ENCODE measurements at places on chromosomes 13 and 19.

- no peak for DNase-seq
Measured at GRCh38 chr13:98129059-98129746, 13.7 kb upstream of the FARP1 start.

- DNase-seq = no peak
Measured at GRCh38 chr19:2058570-2059421, 7.8 kb upstream of the MKNK2 start.

GRCh38 chr19:29489172-29489951 is 36.4 kb upstream of the VSTM2B start:
- no peak for DNase-seq

GRCh38 chr13:74575729-74576125 is 441.5 kb upstream of the KLF12 start:
- no peak for DNase-seq

DNA sequence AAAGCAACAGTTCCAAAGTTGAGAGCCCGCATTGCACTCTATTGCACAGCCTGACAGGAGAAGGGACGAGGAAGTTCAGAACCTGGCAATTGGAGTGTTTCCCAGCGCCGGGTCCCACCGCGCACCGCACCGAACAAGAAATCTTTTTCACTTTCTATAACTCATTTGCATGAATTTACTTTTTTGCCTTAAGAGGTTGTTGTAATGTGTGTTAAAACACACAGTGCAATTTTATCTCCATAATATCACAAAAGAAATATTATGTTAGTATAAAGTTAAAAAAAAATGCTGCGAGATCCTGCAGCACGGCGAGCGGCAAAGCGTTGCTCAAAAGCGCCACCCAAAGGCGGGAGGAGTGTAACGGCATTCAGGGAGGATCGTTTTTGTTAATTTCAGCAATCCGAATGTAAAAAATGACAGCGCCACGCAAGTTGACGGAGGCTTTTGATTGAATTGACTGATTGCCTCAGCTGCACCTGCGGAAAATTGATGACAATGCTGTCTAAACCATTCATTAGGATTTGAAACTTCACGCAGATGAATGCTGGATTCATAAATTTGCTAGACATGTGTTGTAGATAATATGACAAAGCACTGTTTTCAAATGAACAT is 303.6 kb upstream of the ZNF507 start:
- peak; percentile 36 for DNase-seq

DNA sequence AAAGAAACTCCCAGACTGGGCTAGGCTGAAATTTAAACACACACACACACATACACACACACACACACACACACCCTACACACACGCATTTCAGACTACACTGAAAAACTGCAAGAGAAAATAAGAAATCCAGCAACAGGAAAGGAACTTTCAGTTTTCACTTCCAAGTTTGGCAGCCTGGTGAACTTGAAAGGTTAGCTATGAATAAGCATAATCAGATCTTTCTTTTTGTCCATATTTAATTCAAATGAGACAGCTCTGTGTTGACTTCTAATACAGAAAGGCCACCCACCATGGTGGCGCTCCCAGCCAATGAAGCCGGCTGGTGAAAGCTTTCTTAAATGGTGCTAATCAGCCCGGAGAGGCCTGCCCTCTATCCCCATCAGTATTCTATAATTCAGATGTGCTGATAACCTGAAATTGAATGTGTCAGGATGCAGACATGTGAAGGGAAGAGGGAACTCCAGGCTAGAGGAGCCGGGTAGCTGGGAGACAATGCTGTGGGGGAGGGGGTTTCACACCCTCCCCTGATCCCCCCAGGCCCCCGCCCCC is 108.3 kb upstream of the ZNF536 start:
- no peak for DNase-seq

- no peak for DNase-seq
Measured at GRCh38 chr13:71874458-71874857, 7.5 kb upstream of the DACH1 start.

DNA sequence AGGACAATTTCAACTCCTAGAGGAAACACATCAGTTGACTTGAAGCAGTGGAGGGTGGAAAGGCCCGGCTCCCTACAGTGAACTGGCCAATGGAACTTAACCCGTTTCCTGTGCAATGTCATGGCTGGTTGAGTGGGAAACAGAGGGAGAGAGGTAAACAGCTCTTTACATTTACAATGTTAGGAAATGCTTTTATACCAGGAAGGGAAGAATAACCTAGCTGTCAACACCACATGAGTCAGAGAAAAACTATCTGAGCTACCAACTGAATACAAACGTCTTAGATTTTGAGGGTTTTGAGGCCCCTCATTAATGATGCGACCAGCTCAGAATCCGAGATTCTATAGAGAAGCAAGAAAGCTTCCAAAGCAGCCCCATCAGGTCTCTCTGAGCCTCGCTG is 36.7 kb downstream of the CARD8 start:
- no peak for DNase-seq

GRCh38 chr19:7887408-7888144 is 734 bp upstream of the LRRC8E start:
- DNase-seq = no peak

DNA sequence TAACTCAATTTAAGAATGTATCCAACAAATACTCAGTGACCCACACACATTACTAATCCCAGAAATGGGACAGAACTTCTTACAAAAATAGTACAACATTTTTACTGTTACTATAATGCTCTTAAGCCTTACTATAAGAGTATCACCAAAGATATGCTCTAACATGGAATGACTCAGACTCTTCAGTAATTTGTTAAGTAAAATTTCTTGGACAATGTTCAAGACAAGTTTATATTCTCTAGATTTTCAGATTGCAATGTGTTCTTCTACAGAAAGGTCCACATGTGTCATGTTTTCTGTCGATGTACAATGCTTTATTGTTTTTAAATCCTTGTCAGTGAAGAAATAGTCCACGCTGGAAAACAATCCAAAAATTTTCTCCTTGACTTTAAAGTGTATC is 66.3 kb upstream of the RFXAP start:
- no peak for DNase-seq

DNA sequence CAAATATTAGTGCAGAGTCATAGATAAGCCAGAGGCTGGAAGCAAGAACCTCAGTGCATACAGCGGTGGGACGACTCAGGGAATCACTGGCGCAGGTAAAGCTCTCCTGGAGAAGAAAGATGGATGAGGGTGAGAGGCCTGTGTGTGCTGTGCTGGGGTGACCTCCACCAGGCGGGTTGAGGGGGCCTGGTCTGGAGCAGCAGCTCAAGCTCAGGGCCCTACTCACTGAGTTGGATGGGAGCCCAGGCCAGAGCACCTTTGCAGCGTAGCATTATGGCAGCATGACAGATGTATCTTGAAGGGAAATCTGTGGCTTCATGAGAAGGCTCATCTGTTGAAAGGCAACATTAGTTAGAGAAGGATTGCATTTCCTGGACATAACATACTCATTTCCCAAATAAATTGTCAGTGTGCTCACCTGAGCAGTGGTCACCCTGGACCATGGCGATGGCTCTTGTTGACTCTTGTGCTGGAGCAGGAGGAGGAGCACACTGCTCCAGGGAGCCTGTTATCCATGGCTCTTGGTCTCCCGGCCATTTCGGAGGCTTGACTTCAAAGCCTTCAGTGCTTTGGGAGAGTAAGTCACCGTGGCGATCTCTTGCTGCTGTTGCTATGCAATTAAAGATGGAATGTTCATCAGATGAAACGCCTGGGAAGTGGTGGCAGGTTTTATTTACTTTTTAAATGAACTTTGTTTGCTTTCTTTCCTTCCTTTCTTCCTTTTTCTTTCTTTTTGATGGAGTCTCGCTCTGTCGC is 25.0 kb downstream of the HNRNPM start:
- DNase-seq = no peak

DNA sequence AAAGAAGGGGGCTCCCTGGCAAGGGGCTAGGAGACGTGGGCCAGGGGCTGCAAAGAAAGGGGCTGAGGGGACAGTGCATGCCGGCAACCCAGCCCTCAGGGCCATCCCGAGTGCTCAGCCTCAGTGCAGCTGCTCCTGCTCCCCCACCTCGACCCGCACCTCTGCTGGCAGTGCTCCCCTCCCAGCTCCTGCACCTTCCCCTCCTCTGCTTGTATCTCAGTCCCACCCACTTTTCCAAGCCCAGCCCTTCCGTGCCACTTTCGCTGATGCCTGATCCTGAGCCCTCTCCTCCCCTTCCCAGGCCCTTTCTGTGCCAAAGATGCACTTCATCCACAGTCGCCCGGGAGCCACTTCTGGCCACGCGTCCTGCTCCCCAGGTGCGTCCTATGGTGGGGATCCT is 69.9 kb upstream of the KCTD15 start:
- no peak for DNase-seq

DNA sequence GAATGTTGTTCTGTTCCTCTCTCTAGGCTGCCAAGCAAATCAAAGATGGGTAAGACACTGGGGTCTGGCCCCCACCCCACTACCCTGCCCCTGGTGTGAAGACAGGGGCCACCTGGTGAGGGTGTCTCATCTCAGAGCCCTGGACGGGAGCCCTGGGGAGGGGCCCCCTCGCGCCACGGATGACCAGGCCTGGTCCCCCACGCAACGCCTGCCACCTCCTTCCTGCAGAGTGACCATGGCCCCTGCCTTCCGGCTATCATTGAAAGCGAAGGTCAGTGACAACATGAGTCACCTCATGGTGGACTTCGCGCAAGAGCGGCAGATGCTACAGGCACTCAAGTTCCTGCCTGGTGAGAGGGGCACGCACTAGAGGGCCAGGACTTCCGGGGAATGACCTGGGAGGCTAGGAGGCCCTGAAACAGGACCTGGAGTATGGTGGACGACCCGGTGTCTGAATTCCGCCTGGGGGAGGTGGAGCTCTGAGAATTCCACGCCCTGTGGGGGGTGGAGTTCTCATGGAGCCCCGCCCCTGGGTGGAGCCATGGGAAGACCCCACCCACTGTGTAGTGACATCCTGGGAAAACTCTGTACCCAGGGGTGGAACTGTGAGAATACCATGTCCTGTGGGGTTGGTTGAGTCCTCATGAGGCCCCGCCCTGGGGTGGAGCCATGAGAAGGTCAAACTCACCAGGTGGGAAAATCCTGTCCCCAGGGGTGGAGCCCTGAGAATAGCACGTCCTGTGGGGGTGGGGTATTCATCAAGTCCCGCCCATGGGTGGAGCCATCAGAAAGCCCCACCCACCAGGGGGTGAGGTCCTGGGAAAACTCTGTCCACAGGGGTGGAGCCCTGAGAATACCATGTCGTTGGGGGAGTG is 6.1 kb downstream of the FSD1 start:
- DNase-seq = peak; percentile 18

- DNase-seq = no peak
Measured at GRCh38 chr13:43277142-43277541, 253.8 kb downstream of the DNAJC15 start.

- DNase-seq = no peak
Measured at GRCh38 chr19:2355168-2356035, 4.7 kb upstream of the TMPRSS9 start.
